ENCODE measurements at places on chromosomes 2 and 18. TPM values are rescaled to one million over a fixed set of nuclear protein-coding genes. Genes with fewer than 3 reads are reported as not detected.

The CSRNP3 gene
- total RNA-seq, result 1.4 TPM

DNA sequence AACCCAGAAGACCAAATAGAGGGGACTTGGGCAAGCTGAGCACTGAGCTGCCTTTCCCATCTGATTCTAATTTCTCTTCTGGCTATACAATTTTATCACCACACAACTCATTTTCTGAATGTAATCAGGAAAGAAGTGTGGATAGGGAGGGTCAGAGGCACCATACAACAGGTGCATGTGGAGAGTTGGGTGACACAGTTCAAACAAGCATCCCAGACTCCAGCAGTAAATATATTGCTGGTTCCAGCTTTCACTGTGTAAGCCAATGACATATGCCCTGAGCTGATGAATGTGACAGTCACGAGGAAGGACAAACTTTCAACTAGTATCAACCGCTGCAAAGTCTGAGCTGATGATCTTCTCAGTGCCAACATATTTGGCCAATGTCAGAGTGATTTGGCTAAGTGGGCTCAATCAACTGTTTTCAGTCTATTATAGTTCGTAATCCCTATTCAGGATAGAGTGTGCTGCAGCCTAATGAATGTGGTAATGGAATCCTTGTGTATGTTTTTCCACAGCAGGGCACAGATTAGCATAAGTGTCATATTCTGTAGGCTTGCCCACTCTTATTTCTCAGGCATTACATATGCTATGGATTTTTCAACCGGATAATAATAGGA, 109.9 kb upstream of the MEIS1 start:
- no peak for DNase-seq

DNA sequence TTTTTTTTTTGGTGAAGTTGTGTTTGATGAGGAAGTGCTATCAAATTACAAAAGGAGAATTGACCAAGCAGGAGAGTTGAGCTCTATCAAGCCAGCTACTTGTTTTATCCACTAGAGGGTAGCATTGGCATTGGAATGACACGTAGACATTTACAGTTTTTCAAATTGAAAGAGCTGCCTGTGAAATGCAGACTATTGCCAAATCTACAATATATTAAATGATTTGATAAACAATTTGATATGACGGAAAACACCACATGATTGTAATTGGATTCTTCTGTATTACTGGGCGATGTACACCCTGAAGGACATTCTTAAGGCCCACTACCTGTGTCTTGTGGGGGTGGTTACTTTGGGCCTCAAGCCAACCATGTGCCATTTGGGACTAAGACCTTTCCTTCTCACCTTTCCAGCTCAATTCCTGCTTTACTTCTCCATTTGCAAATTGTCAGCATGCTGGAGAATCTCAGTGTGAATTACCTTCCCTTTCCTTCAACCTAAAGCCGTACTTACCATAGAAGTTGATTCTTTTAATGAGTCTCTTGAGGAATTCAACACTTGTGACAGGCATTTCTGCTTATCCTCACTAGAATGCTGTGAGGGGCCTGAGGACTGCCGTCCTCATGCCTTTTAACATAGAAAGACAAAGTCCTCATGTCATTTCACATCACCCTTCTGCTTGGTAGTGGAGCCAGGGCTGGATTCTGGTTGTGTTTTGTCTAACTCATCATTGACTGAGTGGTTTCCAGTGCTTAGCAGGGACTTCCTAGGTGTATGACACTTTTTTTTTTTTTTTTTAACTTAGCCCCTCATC, 134.8 kb upstream of the THUMPD2 start:
- peak; percentile 88 for DNase-seq

DNA sequence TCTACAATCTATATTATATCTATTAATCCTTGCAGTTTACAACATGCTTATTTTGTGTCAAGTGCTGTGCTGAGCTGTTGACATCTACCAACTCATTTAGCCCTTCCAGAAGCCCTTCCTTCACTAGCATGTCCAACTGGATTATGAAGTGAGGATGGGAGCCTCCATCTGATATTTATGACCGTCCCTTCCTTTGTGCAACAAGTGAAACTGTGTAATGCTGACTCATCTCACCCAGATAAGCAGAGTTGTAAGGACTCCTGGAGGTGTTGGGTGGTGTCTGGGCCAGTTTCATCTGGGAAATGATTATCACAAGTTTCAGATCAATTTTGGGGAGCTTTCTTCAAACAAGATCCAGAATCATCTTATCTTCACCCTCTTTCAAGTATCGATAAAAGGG, 156.6 kb upstream of the ETAA1 start:
- no peak for DNase-seq

DNA sequence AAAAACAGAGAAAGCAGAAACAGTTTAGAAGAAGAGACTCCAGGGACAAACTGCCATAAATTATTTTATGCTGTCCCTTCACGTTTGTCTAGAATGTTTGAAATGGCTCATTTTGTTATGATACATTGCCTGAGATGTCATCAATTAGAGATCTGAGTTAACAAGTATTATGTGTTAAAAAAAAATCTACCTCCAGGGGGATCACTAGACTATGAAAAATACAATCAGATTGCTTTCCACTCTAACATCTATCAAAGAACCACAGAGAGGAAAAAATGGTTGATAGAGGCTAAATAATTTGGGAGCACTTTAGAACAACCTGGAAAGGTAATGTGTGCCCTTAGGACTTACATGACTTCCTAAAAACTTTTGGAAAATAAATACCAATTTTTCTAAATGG, 103.8 kb upstream of the CCDC150 start:
- peak; percentile 13 for DNase-seq

DNA sequence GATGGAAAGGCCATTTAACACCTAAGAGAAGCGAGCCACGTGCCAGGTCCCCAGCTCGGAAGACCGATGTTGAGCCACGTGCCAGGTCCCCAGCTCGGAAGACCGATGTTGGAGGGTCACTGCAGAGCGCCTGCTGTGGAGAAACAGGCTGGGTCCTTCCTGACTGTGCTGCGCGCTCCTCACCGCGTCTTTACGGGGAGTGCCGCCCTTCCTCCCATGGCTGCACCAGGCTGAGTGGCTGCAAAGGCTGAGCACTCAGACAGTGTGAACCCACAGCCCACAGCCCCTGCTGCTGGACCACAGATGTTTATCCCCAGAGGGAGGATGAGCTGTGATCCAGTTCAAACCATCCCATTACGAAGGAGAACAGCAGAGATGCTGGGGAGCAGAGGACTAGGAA, 55.7 kb downstream of the RTP5 start:
- no peak for DNase-seq

- no peak for DNase-seq
These were observed 421.2 kb downstream of the TMEM182 start for GRCh38 chr2:103183061-103183460.

GRCh38 chr2:121664086-121664485, 14.8 kb upstream of the CLASP1 start:
- DNase-seq, result peak; percentile 60

DNA sequence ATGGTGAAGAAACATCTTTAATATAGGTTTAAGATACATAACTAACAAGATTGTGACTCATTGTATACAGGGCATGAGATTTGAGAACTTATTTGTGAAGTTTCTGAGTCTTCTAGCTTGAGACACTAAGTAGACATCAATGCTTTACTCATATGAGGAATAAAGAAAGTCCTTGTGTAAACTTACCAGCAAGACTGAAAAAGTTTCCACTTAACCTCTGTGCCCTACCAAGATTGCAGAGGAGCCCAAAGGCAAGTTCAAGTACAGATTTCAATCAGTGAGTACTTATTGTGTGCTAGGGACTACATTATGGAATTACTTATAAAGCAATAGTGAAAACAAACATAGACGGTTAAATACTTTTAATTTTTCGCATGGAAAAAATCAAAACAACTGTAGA, 1041.2 kb upstream of the CELF4 start:
- no peak for DNase-seq
